ENCODE measurements at places on chromosomes 3 and 15. TPM values are rescaled to one million over a fixed set of nuclear protein-coding genes. Genes with fewer than 3 reads are reported as not detected.

GRCh38 chr3:27380433-27381357 is 11.5 kb upstream of the NEK10 start:
- no peaks in the 10 kb centered on the region for H3K4me1 ChIP-seq
- no peak overlapping the region for H3K27ac ChIP-seq
- H3K36me3 ChIP-seq, result peaks cover 4% of the 10 kb centered on the region
- DNase-seq, result no peak

DNA sequence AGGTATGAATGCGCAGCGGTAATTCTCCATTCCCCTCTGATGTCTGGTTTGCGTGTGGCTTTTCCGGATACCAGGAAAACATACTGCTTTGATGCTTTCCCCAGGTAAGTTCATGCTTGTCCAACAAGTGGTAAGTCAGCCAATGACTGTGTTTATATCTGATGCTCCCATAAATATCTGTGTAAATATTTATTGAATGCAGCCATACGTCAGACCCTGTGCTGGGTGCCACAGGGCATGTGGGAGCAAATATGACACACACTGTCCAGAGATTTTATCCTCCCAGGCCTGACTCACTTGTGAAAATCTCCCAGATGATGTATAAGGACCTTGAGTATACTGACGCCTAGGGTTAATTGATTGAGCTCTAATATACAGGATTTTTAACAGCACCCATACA is 29.6 kb upstream of the CEMIP start:
- H3K4me1 ChIP-seq, result no peaks in the 10 kb centered on the region
- H3K27ac ChIP-seq, result no peak overlapping the region
- no peak overlapping the region for H3K4me3 ChIP-seq
- H3K27me3 ChIP-seq, result no peaks in the 10 kb centered on the region
- no peak for DNase-seq
- no peaks in the 10 kb centered on the region for H3K36me3 ChIP-seq

DNA sequence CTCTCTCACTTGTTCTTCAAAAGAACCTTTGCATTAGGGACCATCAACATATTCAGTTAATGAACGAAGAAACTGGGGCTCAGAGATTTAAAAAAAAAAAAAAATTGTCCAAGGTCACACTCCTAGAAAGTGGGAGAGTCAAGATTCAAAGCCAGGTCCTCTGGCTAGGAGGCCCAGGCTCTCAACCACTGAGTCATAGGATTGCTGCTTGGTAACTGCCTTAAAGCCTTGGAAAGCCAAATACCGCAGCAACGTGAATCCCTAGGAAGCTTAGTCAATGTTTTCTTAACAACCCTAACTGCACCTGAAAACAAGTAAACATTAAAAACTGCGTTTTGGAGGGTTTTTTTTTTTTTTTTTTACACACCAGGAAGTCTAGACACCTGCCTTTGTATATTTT is 156.8 kb downstream of the WNT5A start:
- no peaks in the 10 kb centered on the region for H3K27me3 ChIP-seq
- H3K4me1 ChIP-seq, result no peaks in the 10 kb centered on the region
- no peak overlapping the region for H3K4me3 ChIP-seq
- DNase-seq, result no peak

GRCh38 chr15:77386626-77387025 is 33.3 kb downstream of the PEAK1 start:
- peaks cover 75% of the 10 kb centered on the region for H3K4me1 ChIP-seq
- no peaks in the 10 kb centered on the region for H3K36me3 ChIP-seq
- no peak overlapping the region for H3K4me3 ChIP-seq
- no peak for DNase-seq

GRCh38 chr15:34102175-34102925 is 467 bp downstream of the PGBD4 start:
- no peaks in the 10 kb centered on the region for H3K36me3 ChIP-seq
- no peak for DNase-seq
- peak overlapping the region; percentile 85 for H3K4me3 ChIP-seq
- no peaks in the 10 kb centered on the region for H3K27me3 ChIP-seq
- H3K27ac ChIP-seq, result peak overlapping the region; percentile 85

DNA sequence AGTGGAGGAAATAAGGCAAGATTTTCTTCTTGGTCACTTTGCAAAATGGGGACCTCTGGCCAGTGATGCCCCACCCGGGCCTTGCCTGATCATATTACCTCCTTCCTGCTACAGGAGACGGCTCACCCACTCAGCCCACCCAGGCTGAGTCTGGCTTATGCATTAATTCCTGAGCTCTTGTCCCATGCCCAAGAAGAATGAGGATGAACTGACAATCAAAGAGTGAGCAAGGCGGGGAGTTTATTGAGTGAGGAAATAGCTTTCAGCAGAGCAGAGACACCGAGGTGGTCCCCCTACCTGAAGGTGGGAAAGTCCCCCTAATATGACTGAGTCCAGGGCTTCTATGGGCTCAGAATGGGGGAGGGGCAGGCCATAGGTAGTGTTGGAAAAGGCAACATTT is 107.5 kb downstream of the EOMES start:
- no peaks in the 10 kb centered on the region for H3K27me3 ChIP-seq
- no peaks in the 10 kb centered on the region for H3K4me1 ChIP-seq
- H3K36me3 ChIP-seq, result no peaks in the 10 kb centered on the region
- no peak overlapping the region for H3K4me3 ChIP-seq

Gene TBC1D21
- total RNA-seq, result not detected

DNA sequence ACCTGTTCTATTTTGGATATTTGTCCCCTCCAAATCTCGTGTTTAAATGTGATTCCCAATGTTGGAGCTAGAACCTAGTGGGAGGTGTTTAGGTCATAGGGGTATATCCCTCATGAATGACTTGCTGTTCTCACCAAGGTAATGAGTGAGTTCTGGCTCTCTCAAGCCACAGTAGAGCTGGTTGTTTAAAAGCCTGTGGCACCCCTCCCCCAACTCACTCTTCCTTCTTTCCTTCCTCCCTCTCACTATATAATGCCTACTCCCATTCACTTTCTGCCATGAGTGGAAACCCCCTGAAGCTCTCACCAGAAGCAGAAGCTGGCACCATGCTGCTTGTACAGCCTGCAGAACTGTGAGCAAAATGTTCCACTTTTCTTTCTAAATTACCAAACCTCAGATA is 341.1 kb downstream of the SI start:
- no peak overlapping the region for H3K27ac ChIP-seq
- no peaks in the 10 kb centered on the region for H3K36me3 ChIP-seq
- no peaks in the 10 kb centered on the region for H3K4me1 ChIP-seq
- H3K4me3 ChIP-seq, result no peak overlapping the region
- no peaks in the 10 kb centered on the region for H3K27me3 ChIP-seq
- DNase-seq, result no peak

DNA sequence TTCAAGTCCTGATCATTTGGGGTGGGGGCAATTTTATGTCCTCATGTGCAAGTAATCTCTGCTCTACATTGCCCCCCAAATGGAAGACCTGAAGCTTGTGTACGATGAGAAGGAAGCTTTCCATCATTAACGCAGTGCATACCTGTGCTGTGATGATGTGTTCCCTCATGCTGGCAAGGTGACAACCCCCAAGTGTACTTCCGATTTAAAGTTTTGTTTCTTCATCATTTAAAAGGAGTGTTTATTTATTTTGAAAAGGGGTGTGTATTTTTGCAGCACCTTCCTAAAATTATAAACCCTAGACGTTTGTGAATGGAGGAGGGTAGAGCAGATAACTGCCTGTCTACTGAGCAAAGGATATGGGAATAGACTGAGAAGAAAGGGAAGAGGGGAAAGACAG is 45.3 kb downstream of the C2CD4A start:
- no peaks in the 10 kb centered on the region for H3K27me3 ChIP-seq
- no peak overlapping the region for H3K27ac ChIP-seq
- H3K4me3 ChIP-seq, result no peak overlapping the region

Gene FAM3D
- total RNA-seq, result not detected

- no peaks in the 10 kb centered on the region for H3K36me3 ChIP-seq
- no peaks in the 10 kb centered on the region for H3K4me1 ChIP-seq
- DNase-seq, result no peak
- no peaks in the 10 kb centered on the region for H3K27me3 ChIP-seq
- no peak overlapping the region for H3K4me3 ChIP-seq
- no peak overlapping the region for H3K27ac ChIP-seq
Observed at GRCh38 chr3:158737976-158738615, 5.8 kb upstream of the RARRES1 start.

GRCh38 chr3:112811131-112811884 is 35.4 kb downstream of the CD200R1L start:
- H3K27me3 ChIP-seq, result no peaks in the 10 kb centered on the region
- H3K4me1 ChIP-seq, result peaks cover 37% of the 10 kb centered on the region
- H3K36me3 ChIP-seq, result no peaks in the 10 kb centered on the region
- DNase-seq, result peak; percentile 45

DNA sequence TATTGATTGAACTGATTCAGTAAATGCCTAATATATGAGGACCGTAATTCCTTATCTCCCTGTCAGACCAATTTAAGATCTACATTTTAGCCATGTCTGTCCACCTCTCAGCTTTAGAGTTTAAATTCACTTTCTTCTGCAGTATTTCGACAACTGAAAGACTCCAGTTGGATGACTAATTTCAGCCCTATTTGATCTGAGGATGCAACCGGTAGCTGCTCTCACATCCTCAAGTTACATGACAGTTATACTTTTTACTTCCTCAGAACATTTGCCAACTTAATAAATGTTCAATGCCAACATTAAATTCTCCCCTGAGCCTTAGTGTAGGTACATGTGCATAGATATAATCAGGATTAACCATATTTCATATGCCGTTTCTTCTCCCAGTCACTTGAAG is 2.5 kb upstream of the HHLA2 start:
- no peaks in the 10 kb centered on the region for H3K36me3 ChIP-seq
- no peak for DNase-seq
- no peak overlapping the region for H3K4me3 ChIP-seq
- no peaks in the 10 kb centered on the region for H3K4me1 ChIP-seq
- H3K27ac ChIP-seq, result peak overlapping the region; percentile 27

Gene DCBLD2
- 47.6 TPM for total RNA-seq

DNA sequence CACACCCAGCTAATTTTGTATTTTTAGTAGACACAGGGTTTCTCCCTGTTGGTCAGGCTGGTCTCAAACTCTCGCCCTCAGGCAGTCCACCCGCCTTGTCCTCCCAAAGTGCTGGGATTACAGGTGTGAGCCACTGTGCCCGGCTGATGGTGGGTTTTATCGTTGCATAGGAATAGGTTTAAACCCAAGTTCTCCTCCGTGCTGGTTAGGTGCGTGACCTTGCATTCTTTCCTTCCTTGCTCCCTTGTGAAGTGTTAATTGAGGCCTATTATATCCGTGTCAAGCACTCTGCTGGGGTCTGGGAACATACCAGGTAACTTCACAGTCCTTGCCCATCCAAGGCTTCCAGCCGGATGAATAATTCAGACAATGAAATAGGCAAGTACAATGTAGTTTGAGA is 19.3 kb upstream of the ETV5 start:
- H3K27ac ChIP-seq, result no peak overlapping the region
- no peaks in the 10 kb centered on the region for H3K27me3 ChIP-seq
- no peaks in the 10 kb centered on the region for H3K36me3 ChIP-seq
- DNase-seq, result no peak
- no peaks in the 10 kb centered on the region for H3K4me1 ChIP-seq

GRCh38 chr3:142509079-142509478 is 61.2 kb upstream of the XRN1 start:
- no peak for DNase-seq
- peaks cover 6% of the 10 kb centered on the region for H3K36me3 ChIP-seq
- H3K27ac ChIP-seq, result no peak overlapping the region

- H3K4me3 ChIP-seq, result no peak overlapping the region
- H3K4me1 ChIP-seq, result peaks cover 14% of the 10 kb centered on the region
- DNase-seq, result no peak
- peaks cover 4% of the 10 kb centered on the region for H3K36me3 ChIP-seq
- no peaks in the 10 kb centered on the region for H3K27me3 ChIP-seq
Observed at GRCh38 chr3:25584011-25584789, 80.5 kb downstream of the TOP2B start.
